Foreskin keratinocyte (primary cell): ENCODE measurements at places on chromosomes 7 and 10.

GRCh38 chr10:61627266-61627665 is 35.5 kb upstream of the CABCOCO1 start:
- no peak for DNase-seq

DNA sequence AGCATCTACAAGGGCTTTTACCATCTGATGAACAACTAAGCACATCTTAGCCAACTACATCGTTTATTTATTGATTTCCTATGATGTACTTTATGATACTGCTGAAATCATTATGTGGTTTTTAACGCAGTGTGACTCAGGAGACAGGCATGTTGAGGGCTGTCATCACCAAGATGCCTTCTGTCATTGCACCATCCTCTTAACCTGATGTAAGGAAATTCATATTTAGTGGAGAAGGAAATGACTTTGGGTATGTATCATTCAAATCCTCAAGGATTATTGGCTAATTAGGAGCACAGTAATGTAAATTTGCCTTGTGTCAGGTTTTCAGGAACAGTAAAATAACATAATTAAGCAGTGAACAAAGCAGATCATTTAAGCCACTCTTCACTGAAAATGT is 138.5 kb upstream of the MGMT start:
- DNase-seq, result peak; percentile 80

DNA sequence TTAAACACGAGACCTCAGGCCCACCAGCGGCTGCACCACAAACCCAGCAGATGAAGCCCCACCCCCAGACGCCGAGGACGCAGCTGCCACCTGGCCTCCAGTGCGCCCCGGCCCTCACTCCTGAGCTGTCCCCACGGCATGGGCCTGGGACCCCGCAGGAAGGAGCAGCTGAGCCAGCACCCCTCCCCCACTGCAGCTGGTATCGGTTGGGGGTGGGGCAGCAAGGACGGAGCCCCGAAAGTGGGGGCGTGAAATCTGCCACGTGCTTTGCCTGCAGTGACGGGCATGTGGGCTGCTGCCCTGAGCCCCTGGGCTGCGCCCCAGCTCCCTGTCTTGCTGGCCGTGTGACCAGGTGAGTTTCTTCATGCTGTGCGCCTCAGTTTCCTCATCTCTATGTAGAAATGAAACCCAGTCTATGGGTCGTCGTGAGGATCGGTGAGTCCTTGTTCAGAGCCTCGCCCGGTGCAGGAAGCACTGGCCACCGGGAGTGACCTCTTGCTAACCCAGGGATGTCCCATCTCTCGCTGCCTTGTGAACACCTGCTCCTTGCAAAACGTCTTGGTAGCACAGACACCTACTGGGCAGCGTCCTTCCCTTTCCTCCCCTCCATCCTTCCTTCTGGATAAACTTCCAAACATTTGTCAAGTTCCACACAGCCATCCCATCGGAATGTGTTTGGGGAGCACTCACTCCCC is 32.0 kb downstream of the CFAP46 start:
- no peak for DNase-seq

DNA sequence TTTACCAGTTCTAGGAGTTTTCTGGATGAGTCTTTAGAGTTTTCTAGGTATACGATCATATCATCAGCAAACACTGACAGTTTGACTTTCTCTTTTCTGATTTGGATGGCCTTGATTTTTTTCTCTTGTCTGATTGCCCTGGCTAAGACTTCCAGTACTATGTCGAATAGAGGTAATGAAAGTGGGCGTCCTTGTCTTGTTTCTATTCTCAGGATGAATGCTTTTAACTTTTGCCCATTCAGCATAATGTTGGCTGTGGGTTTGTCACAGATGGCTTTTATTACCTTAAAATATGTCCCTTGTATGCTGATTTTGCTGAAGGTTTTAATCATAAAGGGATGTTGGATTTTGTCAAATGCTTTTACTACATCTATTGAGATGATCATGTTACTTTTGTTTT is 223.2 kb upstream of the COBL start:
- DNase-seq, result no peak

GRCh38 chr10:1126461-1126860 is 70.3 kb downstream of the WDR37 start:
- DNase-seq, result no peak

GRCh38 chr10:124738441-124738840 is 5.7 kb downstream of the FAM53B start:
- DNase-seq, result no peak

- DNase-seq, result no peak
These were observed 71.2 kb downstream of the BMPR1A start for GRCh38 chr10:86827639-86828038.

DNA sequence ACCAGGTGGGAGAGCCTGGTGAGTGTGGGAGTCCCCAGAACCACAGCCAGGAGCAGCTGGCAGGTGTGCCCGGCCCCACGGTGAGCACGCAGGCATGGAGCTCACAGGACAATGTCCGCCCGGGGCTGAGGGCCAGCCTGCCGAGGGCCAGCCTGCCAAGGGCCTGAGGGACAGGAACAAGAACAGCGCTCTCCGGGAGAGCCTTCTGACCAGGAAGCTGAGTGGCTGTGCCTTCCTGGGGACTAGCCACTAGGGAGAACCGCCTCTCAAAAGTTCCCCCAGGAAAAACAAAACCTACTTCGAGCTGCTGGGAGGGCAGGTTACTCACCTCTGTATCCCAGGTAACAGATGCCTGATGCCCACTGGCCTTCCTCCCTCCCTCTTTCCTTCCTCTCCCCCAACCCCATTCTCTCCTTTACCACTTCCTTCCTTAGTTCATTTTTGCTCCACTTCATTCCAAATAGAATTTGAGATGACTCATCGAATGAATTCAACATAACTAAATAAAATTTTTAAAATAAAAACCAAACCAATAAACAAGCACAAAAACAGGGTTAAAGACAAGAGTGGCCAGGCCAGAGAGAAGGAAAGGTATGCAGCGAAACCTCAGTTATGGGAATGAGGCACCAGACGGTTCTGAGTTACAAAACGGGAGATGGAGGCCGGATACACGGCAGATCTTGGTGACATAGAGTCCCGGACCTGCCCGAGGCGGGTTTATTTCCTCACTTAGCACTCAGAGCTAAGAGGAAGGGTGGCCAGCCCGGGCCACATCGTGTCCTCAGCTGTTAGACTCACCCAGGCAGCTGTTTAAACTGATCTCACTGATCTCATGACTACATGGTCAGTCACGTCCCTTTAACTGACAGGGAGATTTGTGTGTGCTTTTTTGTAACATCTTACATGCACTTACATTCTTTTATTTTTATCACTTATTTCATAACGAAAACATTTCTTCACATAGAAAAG is 128.5 kb downstream of the TNS3 start:
- peak; percentile 58 for DNase-seq

GRCh38 chr7:151925446-151926335 is 30.6 kb upstream of the GALNTL5 start:
- DNase-seq, result no peak

GRCh38 chr10:110420401-110421193 is 77.1 kb upstream of the DUSP5 start:
- peak; percentile 66 for DNase-seq

- no peak for DNase-seq
These were observed 27.6 kb downstream of the POLL start for GRCh38 chr10:101560298-101561067.

DNA sequence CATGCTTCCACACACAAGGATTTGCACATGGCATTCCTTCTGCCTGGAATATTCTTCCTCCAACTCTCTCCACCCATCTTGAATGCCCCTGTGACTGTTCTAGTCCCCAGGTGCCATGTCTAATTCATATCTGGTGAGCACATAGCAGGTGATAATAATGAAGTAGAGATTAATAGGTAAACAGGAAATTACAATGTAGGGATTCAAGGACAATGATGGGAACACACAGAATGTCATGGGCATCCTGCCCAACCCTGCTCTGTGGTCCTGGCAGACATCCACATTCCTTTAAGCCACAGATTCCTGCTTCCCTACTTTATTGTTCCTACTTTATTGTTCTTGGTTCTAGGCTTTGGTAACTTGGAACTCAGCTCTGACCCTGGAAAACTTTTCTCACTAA is 115.8 kb downstream of the THSD7A start:
- peak; percentile 53 for DNase-seq

DNA sequence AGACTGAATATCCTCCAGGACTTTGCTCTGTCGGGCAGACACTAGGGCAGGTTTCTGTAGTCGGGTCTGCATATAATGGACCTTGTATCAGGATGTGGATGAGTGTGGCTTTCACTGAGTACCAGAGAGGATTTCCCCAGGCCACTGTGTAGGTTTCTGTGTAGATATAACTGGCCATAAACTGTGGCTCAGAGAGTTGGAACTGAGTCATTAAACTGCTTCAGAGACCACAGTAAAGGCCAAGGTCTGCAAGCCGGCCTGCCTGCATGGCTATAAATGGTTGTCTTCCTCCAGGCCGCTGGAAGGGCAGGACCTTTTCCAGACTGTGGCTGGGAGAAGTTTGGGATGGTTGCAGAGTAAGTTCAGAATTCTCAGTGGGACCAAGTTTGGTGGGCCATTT is 16.9 kb downstream of the ZNF92 start:
- DNase-seq, result no peak

GRCh38 chr10:29688230-29688661 is 53.5 kb upstream of the SVIL start:
- DNase-seq, result no peak

- DNase-seq, result no peak
These were observed 47.7 kb downstream of the NOC3L start for GRCh38 chr10:94315024-94315451.

DNA sequence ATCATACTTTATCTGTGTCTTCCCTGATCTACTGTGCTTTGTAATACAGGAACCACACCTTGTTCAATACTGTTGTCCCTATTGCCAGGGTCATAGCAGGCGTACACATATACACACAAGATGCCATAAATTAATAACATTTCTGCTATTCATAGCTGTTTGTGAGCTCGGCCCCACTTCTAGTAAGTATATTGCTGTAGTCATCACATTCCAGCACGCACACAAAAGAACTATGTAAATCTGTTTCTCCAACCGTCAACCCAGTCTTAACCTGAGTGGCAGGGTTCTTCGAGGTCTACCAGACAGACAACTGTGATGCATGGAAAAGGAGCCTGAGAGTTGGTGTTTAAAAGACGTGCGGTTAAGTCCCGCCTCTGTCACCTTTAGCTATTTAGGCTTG is 5.7 kb upstream of the CACNB2 start:
- DNase-seq, result no peak

- no peak for DNase-seq
These were observed 11.7 kb downstream of the NOBOX start for GRCh38 chr7:144391823-144392255.

GRCh38 chr10:526651-527312 is 162.7 kb downstream of the DIP2C start:
- no peak for DNase-seq

DNA sequence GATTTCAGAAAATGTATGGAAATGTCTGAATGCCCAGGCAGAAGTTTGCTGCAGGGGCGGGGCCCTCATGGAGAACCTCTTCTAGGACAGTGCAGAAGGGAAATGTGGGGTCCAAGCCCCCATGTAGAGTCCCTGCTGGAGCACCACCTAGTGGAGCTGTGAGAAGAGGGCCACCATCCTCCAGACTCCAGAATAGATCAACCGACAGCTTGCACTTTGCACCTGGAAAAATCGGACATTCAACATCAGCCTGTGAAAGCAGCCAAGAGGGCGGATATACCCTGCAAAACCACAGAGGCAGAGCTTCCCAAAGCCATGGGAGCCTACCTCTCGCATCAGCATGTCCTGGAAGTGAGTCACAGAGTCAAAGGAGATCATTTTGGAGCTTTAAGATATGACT is 14.3 kb downstream of the RPEL1 start:
- peak; percentile 44 for DNase-seq

DNA sequence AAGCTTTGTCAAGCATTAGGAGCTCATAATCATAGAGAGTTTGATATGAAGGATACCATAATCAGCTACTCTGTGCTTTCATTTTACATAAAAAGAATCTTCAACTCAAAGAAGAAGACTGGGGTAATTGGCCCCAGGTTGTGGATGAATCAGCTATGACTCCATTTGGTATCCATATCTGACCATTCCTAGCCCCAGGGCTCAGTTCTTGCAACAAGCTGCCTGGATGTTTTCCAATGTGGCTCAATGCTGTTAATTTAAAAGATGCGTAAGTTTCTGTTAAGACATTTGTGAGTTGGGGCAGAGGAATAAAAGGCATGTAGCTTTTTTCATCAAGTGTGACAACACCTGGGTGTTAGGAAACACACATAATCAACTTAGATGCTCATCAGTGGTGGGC is 951.1 kb downstream of the NRG3 start:
- DNase-seq, result peak; percentile 87

GRCh38 chr7:143974459-143974858 is 19.8 kb downstream of the OR2F1 start:
- no peak for DNase-seq

- no peak for DNase-seq
These were observed 33.4 kb downstream of the SP4 start for GRCh38 chr7:21461282-21461681.

DNA sequence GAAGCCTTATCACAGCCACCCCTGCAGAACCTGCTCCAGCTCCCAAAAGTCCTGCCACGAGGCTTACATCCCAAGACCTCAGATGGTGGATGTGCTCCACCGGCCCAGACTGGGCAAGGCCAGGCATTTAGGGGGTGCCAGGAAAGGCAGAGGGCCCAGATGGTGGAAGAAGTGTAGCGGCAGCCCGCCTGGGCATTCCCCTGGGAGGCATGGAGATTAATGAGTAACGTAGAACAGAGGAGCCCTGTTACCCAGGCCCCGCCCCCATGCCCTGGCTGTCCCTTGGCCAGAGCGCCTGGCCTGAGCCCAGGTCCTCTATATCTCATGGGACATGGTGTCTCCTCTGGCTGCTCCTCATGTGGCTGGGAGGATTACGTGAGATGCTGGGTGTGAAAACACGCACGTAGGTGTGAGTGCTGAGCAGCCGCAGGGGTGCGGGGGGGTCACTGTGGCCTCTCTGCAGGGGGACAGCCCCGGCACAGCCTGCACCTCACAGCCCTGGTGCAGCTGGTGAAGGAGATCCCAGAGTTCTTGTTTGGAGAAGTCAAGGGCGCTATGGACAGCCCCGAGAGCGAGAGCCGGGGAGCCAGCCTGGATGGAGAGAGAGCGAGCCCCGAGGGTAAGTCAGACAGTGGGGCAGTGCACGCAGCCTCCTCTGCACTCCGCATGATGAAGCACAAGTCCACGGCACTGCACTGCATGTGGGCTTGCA is 52.9 kb downstream of the ZNF467 start:
- DNase-seq, result no peak

GRCh38 chr7:79524048-79524447 is 70.6 kb upstream of the MAGI2 start:
- no peak for DNase-seq

GRCh38 chr10:103550229-103550628 is 56.7 kb downstream of the NEURL1 start:
- DNase-seq, result no peak

DNA sequence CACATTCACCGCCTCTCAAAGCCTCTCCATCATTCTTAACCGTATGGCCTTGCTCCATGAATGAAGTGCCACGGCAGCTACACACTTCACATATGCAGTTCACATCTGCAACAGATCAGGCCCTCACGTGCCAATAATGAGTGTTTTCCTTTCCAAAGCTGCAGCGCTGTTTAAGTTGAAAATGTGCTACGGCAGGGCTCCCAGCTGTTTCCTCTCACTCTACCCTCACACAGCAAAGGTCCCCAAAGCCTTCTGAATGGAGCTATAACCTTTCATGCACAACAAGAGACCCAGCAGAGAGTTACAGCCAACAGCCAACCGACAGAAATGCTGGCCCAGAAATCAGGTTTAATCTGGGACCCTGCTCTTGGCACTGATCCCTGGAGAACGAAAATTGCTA is 236.1 kb downstream of the ELMO1 start:
- DNase-seq, result no peak

- no peak for DNase-seq
These were observed 184.4 kb downstream of the PON1 start for GRCh38 chr7:95139922-95140321.

GRCh38 chr10:43735907-43736306 is 87.2 kb upstream of the ZNF32 start:
- no peak for DNase-seq
